Non-pigmented ciliary epithelial cell (primary cell): ENCODE measurements at places on chromosomes 4 and X.

- no peak for DNase-seq
These were observed 43.0 kb upstream of the TAPT1 start for GRCh38 chr4:16269240-16269639.

DNA sequence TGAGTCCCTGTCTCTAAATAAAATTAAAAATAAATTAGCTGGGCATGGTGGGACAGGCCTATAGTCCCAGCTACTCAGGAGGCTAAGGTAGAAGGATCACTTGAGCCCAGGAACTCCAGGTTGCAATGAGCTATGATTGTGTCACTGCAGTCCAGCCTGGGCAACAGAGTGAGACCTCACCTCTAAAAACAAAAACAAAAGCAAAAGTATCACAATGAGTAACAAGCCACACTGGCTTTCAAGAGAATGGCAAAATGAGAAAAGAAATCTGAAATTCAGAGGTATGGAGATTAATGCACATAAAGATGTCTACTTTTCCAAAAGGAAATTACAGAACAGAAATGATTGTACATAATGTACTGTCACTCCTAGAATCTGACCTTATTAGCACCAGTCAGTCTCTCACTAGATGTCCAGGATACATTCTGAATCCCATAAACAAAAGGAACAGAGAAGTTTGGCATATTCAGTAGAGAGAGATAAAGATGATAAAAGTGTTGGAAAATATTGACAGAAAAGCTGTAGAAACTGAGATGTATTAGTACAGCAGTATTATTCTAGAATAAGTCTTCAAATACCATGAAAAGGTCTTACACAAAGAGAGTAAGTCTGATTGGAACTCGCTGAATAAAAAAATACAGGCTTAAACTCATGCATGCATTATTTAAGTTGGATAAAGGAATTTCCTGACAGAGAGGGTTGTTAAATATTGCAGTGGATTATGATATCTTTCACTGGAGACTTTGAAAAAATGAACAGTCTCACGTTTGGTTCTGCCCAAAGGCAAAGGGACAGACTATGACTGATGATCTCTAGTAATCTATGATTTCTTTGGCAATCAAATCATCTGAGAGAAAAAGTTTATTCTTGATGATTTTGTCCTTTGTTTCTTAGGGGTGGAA is 102.5 kb downstream of the SH3RF1 start:
- no peak for DNase-seq

DNA sequence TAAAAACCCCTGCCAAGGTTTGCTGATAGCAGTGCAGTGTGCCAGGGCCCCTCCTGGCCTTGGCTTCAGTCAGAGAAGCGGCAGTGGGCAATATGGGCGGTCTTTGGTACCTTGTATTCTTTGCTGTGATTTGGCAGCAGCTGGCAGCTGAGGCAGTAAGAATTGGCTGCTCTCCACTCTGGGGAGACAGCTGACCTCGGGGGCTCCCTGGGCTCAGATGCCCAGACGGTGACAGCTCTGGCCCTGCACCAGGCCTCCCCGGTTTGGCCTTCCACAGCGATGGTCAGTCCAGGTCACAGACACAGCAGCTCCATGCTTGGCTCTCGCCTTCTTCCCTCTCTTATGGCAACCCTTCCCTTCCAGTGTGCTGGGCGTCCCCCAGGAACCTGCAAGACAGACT is 330.9 kb downstream of the BCOR start:
- DNase-seq, result no peak

- DNase-seq, result no peak
These were observed 5.9 kb upstream of the SCARB2 start for GRCh38 chr4:76219299-76220055.

- peak; percentile 1 for DNase-seq
These were observed 274.3 kb upstream of the TACR3 start for GRCh38 chr4:103994059-103994458.

- DNase-seq, result peak; percentile 26
These were observed 113.4 kb upstream of the FAM241A start for GRCh38 chr4:112031712-112032328.

DNA sequence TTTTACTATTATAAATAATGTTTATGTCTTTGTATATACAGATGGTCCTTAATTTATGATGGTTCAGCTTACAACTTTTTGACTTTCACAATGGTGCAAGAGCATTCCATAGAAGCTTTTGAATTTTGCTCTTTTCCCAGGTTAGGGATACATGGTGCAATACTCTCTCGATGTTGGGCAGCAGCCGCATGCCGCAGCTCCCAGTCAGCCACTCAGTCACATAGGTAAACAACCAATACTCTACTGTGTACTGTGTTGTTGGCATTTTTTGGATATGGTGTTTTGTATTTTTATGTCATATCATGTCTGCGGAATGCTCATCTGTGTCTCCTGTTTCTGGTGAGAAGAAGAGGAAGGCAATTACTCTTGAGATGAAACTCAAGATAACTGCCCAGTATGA is 258.0 kb upstream of the ETNPPL start:
- no peak for DNase-seq

DNA sequence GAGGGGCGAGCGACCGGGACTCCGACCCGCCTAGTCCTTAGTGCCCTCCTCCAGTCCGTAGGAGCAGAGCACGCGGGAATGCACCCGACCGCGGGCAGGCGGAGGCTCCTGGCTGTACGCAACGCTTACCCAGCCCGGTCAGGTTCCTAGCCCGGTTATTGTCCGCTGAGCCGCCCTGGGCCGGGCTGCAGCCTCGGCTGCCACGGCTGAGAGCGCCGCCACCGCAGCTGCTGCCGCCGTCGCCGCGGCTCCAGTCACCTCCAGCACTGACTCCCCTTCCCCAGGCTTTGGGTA is at the start of gene AMER1:
Gene AMER1, minus strand, starts transcription at position 268 of the 294 bp plus-strand sequence. CDS start 12,422 bp downstream, outside the sequence.
- no peak for DNase-seq

DNA sequence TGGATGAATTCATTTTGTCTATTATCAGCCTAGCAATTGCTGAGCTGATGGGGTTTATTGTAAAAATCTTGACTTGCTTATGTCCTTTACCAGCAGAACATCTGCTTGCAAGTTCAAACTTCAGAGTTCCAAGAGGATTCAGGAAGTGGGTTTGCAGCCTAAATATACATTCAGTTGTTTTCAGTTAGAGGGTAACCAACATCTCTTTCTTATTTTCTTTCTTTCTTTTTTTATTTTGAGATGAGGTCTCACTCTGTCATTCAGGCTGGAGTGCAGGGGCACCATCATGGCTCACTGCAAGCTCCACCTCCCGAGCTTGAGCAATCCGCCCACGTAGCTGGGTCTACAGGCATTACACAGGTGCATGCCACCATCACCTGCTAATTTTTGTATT is 31.4 kb upstream of the FHL1 start:
- DNase-seq, result no peak

GRCh38 chrX:2316534-2316933 is 184.2 kb downstream of the DHRSX start:
- DNase-seq, result no peak

DNA sequence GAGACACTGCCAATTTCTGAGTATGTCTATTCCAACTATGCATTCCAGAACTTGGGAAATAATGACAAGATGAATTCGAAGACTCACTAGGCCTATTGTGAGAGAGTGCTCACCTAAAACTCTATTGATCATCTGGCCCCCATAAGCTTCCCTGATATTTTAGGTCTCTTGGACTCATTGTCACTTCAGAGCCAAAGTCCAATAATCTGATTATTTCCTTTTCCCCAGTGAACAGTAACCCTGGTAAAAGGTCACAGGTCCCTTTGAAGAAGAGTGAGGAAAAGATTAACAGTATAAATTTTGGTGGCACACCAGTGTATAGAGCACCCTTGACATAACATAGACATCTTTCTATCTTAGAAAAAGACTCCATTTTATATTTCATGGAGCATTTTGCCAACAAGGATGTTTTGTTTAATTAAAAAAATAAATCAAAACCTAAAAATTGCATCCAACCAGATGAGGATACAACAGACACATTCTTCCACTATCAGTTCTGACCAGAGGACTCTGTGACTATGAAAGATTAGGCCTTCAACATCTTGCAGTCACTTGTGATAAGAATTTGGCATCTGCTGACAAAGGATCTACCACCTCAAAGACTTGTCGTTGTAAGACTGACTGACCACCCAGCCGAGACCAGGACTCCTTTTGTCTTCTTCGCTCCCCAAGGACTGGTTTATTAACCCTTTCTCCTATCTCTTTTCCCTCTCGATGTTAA is 191.9 kb downstream of the MAB21L2 start:
- no peak for DNase-seq

DNA sequence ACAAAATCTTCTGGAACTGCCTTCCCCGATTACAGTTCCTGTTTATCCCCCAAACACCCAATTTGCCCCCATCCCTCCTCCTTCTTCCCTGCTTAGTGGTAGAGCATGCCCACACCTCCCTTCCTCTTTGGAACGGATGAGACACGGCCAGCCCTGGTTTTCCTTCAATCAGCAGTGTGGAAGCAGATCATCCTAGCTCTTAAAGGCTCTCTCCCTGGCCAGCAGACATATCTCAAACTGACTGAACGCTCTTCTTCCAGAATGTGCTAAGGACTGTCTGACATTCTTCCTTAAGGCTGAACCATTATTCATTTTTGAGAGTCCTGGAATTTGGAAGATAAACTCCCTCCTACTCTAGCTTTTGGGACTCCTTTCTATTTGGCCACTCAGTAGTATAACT is 161.1 kb downstream of the TRIML1 start:
- no peak for DNase-seq
